Brain microvascular endothelial cell (primary cell): ENCODE measurements at places on chromosomes 13 and 19.

DNA sequence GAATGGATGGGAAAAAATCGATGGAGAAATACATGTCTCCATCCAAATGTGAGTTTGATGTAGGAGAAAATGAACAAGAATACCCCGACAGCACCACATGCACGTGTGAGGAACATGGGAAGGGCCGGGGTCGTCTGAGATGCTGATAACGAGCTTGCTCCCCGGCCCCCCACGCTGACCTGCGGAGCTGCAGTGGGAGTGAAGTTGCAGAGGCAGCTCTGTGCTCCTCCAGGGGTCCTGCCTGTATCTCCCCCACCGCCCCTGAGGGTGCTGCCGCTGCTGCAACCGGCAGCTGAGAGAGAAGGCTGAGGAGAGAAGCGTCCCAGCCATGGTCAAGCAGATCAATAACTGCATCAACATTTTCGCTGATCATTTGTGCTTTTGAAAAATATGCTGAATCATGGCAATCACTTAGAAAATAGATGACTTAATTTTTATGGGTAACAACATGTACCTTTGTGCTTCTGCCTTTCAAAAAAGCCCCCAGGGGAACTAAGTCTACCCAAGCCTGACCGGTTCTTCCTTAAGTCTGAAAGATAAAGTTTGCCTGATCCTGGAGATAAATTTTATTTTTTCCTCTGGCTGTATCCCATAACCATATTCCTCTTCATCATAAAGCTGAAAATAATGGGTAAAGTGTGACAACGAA is 18.2 kb upstream of the NAXD start:
- no peak for DNase-seq

GRCh38 chr19:10112895-10113591 is 1.6 kb downstream of the P2RY11 start:
- DNase-seq: no peak

DNA sequence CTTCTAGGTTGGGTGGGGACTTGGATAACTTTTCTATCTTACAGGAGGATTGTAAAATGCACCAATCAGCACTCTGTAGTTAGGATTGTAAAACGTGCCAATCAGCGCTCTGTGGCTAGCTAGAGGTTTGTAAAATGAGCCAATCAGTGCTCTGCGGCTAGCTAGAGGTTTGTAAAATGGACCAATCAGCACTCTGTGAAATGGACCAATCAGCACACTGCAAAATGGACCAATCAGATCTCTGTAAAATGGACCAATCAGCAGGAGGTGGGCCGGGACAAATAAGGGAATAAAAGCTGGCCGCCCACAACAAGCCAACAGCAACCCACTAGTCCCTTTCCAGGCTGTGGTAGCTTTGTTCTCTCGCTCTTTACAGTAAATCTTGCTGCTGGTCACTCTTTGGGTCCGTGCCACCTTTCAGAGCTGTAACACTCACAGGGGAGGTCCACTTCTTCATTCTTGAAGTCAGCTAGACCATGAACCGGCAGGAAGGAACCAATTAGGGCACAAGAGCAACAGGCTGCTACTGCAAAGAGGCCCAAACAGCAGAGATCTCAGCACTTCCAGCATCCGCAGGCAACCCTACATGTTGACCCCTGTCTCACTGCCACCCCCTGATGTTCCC is 156.8 kb downstream of the DNAJC15 start:
- no peak for DNase-seq

DNA sequence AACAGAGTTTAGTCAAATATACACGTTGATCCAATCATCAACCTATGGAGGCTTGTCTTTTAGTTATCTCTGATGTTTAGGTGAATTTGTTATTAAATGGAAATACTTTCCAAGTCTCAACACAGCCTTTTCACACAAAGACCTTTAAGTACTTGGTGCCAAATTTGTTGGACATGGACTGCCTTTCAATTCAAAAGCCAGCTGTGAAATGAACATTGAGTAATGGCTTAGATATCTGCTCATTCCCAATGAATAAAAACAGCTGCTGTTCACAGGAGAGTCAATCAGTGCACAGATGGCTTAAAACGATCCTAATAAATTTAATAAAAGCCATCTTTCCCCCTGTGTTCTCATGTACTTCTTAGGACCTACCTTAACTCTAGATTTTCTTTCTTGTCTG is 19.9 kb upstream of the DHRS12 start:
- no peak for DNase-seq

DNA sequence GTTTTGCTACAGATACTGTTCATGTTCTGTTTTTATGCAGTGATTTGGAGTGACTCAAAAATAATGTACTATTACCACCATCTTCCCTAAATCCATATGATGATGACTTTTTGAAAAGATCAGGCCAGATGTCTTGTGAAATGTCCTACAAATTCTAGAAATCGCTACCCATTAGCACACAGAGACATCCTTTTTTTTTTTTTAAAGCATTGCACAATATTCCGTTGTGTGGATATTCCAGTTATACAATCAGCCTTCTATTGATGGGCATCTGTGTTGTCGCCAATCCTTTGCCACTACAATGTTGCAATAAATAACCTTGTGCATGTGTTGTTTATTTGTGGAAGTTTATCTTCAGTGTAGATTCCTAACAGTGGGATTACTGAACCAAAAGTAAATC is 24.5 kb downstream of the ZDHHC20 start:
- DNase-seq: no peak

DNA sequence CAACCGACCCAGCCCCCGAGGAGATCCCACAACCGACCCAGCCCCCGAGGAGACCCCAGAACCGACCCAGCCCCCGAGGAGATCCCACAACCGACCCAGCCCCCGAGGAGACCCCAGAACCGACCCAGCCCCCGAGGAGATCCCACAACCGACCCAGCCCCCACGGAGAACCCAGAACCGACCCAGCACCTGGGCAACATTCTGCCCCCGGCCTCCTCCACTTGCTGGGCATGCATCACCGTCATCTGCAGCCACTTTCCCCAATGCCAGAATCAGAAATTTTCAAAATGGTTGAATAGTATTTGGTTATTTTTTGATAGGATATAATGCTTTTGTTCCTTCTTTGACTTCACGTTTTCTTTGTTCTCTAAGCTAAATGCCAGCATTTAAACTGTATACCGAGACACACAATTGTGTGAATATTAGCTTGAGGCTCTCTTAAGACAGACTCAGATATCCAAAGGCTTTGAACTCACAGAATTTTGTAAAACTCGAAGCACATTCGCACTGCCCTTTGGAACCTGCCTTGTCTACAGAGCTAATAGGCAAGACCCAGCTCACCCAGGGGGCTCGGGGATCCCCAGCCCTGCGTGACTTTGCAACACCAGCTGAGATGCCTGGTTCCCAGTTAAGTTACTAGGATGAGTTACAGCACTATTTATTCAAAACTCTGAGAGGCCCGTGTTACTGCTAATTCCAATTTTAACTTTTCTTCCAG is 15.5 kb upstream of the RASA3 start:
- DNase-seq: no peak

DNA sequence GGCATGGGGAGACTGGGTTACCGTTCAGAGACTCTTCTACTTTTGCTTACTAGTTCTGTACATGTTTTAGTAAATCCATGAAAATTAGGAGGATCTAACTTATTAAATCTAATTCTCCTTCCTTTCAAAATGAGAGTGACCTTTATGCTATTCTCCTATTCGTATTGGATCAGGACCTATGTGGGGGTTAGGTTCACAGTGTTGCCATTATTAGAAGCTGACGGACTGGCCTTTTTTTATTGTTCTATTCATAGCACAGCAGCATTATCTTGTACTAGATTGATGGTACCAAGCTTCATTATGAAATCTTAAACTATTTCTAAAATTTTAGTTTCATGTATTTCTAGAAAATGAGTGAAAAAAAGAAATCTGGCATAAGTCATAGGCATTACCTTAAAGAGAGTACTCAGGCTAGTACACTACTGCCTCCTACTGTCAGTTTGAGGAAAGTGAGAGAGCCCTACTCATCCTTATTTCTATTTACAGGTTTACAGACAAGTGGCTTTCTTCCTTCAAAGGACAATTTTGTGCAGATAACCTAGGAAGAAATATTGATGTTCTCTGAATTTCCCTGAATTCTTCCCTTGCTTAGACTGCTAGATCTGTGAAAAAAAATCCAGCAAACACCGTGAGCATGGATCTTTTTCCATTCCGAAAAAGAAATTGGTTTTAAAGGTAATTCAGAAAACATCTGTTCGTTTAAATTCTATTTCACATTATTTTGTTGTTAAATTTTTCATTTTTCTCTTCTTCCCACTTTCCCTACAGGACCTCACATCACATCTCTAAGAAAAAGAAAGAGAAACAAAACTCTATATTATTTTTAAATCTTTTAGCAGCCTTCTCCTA is 485.5 kb downstream of the DIAPH3 start:
- DNase-seq: peak; percentile 76

- DNase-seq: no peak
Observed at GRCh38 chr13:78499802-78500201, 103.5 kb downstream of the POU4F1 start.

GRCh38 chr19:18894254-18895037 is 1.5 kb downstream of the CERS1 start:
- DNase-seq: no peak

- DNase-seq: peak; percentile 26
Observed at GRCh38 chr19:7417671-7418324, 69.1 kb downstream of the ARHGEF18 start.

GRCh38 chr19:6032827-6033226 is 54.9 kb upstream of the RANBP3 start:
- no peak for DNase-seq

DNA sequence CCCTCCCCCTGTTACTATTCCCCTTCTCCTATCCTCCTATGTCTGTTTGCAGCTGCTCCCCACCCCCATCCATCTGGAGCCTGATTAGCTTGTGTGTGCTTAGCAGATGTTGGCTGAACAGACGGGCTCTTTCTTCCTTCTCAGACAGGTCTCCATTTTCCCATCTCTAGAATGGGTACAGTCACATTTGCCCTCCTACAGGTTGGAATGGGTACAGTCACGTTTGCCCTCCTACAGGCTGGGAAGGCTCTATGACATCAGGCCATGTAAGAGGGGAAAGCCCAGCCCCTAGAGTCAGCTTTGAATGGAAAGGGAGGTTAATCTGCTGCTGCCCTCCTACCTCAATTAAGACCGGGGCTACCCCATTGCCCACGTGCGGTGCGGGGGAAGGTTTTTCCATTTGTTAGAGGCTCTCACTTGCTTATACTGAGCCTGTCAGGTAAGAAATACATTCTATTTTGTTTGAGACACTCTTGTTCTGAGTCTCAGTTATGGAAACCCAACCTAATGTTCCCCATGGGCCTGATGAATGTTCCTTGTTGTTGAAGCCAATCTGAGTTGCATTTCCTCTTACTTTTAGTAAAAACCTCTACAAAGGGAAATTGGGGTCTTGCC is 2.2 kb upstream of the CLEC17A start:
- DNase-seq: no peak

DNA sequence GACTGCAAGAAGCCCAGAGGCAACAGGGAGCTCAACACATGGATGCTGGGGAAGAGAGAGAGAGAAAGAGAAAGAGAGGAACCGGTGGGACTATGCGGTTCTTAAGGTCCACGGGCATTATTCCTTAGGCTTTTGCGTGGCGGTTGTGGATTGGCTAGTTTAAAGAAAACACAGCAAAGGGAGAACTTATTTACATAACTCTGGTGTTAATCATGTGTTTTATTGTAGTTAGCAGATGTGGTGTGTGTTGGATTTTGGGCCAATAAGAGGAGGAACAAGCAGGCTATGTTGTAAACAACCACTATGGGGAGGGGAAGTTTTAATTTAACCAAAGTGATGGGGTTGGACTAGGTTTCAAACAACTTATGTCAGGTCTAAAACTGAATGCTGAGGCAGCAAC is 275.3 kb upstream of the KLF12 start:
- DNase-seq: no peak
